ENCODE measurements at places on chromosomes 16 and 17.
A peak's percentile ranks its signal among the peaks of the same experiment; 100 is the strongest.

DNA sequence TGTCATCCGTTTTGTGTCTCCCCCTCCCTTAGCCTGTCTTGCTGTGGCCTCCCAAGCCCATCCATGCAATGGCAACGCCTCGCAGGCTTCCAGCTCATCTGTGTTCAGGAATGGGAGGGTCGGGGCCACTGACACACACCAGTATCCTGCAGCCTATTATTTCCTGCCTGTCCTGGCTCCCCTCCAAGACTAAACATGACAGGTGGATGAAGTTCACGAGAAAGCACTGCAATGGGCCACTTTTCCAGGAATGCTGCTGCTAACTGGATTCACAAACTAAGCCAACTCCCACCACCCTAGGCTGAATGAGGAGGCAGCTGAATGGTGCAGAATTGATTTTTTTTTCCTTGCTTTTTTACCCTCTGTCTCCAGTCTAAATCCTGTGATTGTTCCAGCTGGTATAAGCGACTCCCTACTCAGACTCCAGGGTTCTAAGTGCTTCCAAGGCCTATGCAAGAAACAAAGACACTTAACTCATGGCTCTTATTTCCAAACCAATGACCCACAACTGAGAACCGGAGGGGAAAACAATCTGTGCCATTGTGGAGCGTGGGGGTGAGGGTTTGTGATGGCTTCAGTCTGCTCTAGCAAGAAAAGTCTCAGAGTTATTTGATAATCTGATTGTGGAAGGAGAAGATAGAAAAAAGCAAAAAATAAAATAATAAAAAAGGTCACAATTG lies 23.3 kb downstream of the TMEM100 start:
- DNase-seq: no peak

- DNase-seq: no peak
These were observed 36.9 kb downstream of the CIBAR2 start for GRCh38 chr16:85075236-85075924.

DNA sequence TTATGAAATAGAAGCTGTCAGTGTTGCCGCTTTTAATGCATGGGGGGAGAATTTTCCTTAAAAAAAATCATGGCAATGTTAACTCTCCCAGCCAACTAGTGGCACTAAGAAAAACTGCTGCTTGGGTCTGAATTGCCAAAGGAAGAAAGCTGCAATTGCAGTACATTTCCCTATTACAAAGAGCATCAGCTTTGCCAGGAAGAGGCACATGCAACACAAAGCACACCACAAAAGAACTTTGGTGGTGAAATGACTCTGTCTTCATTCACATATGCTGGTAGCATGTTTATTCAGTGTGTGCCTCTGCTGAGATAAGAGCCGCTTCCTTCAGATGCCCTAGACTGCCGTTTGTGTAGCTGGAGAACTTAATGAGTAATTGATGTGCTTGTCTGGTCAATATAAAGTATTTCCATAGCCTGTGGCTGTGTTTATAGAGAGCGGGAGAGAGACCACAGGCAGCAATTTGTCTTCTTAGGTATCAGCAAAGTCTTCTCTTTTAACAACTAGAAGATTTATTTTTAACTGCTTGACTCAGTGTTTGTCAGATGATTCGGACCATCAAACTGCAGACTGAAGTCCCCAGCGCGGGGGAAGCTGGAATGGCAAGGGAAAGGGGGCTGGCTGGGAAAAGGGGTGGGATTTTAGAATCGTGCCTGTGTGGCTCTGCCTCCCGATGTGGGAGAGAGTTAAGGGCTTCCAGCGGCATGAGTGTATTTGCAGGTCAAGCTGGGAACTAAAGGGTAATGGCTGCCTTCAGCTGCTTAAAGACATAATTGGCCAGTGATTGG lies 115.1 kb downstream of the MRTFB start:
- peak; percentile 18 for DNase-seq

- DNase-seq: no peak
These were observed 155.7 kb upstream of the NOL11 start for GRCh38 chr17:67562005-67562404.

DNA sequence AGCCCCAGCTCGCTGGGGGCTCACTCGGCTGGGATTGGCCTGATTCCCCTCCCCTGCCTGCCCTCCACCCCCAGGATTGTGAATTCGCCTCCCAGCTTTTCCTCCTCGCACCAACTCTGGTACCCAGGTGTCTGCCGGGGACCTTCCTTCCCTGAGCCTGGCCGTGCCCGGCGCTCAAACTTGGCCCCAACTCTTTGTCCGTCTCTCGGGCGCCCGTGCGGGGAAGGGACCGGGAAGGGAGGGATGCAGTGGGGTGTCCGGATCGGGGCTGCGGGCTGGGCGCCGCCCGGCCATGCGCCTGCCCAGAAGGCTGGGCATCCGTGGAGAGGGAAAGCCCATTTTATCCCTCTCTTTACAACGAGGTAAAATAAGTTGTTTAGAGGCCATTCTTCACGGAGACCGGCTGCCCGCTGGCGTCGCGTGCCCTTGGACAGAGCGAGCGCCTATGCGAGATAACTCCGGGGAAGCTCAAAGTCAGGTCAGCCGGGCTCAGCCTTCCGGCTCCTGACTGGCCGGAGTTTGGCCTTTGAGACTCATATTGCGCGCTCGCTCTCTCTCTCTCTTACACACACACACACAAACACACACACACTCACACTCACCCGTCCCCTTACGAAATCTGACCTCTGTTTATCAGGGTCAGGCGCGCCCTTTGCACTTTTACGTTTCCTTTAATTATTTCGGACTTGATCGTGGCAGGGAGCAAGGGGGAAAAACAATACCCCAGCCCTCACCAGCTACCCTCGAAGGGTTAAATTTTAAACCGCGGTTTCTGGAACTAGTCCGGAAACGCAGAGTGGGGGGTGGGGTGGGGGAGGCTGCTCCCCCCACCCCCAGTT lies 774 bp upstream of the MAF start:
- peak; percentile 41 for DNase-seq

DNA sequence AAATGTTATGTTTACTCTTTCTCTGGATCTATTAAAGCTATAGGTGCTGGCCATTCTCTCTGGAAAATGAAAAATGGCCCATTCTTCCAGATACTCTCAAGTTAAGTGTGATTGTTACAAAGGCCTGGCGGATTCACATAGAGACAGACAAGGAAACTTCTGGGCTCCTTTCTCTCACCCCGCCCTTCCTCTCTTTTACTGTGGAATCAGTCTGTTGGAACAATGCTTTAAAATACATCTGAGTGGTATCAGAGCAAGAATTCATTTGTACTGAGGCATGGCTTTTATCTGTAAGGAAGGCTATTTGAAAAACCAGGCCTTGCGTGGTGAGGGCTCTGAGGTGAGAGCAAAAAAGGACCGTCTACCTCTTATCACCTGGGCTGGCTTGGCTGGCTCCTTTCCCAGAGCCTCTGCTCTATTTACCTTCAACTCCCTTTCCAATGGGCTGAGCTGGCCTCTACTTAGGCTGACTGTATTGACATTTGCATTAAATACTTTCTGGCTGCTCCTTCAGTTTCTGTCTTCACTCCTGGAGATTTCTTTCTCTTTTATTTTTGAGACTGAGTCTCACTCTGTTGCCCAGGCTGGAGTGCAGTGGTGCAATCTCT lies 274.0 kb downstream of the PHKB start:
- no peak for DNase-seq

- DNase-seq: no peak
These were observed 49.1 kb upstream of the SLC25A19 start for GRCh38 chr17:75338335-75338734.

GRCh38 chr17:39767147-39767546 lies 29.4 kb downstream of the GRB7 start:
- DNase-seq: no peak

DNA sequence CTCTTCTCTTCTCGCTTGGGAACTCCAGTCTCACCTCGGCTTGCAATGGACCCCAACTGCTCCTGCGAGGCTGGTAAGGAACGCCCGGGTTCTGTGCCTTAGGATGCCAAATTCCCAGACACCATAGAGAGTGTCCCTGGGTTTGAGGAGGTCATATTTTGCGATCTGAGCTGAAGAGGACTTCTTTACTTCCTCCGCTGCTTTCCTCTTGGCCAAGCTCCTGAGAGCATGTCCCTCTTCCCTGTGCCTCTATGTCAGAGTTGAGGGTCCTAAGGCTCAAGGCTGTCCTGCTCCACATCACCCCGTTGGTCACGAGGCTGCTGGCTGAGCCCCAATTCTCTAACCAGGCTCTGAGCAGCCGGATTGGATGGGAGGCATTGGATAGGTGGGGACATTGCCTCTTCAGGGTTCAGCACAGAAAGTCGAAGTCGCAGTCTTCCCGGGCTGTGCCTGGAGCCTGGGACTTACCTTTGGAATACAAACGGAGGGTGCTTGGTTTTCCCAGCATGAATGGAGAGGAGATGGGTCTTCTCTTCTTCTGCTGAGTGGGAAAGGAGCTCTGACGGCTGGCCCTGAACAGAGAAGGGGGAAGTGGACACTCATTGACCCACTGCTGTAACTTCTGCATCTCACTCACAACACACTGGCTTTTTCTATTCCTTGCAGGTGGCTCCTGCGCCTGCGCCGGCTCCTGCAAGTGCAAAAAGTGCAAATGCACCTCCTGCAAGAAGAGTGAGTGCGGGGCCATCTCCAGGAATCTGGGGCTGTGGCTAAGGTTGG lies 416 bp downstream of the MT1H start:
- no peak for DNase-seq

DNA sequence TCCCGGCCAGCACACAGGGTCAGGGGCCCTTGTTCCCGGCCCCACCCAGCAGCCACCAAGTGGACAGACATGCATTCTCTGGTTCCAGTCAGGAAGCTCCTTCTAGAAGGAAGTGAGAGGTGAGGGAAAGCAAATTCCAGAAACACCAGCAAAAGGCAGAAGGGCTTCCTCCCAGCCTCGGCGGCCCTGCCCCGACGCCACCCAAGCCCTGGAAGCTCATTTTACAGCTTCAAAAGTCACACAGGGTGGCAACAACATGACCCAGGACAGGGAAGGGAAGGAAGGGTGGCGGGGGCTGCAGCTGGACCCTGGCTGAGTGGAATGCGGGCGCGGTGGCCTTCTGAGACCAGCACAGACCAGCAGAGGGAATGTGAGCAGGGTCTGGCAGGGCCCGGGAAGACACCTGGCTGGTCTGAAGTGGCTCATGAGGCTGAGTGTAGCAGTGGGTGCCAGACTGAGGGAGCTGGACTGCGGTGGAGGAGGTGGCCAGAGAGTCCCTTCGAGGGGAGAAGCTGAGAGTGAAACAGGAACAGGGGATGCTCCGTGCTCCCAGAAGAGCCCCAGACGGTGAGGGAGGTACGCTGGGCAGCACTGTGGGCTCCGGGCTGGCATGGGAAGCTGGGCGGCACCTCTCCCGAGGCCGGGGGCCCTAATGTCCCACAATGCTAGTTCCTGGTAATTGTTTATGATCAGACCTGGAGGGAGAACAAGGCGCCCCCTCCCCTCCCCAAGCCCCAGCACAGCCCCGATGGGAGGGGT lies 1.9 kb upstream of the UNC13D start:
- DNase-seq: no peak

- DNase-seq: no peak
These were observed 24.3 kb downstream of the CDK12 start for GRCh38 chr17:39485555-39485954.

GRCh38 chr17:77568540-77568939 lies 390.0 kb upstream of the TNRC6C start:
- no peak for DNase-seq

DNA sequence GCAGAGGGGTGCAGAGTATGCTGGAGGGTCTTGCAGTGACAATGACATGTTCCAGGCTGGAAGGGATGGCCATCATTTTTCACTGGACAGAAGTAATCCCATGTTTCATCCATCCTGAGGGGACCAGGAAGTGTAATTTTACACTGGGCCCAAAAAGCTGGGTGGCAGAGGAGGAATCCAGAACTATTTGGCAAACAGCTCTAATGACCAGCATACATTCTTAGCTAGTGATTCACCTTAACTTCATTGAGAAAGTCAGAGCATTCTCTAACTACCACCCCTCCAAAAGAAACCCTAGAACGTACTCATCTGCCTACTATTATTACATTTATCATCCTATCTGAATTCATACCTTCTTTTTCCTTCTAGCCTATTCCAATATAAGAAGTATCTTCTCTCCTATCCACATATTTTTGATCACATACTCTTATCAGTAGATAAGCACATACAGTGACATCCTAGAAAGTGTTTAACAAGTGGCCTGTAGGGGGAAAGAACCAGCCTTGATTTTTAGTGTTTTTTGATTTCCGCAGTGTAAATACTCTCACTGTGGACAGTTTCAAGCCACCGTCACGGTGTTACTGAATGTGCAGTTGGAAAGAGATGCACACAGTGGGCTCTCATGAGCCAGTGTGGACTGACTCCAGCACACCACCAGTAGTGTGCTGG lies 118.1 kb downstream of the FTO start:
- no peak for DNase-seq

GRCh38 chr17:956905-957304 lies 22.7 kb downstream of the NXN start:
- no peak for DNase-seq

GRCh38 chr16:88478889-88479792 lies 26.1 kb downstream of the ZFPM1 start:
- DNase-seq: no peak

- DNase-seq: no peak
These were observed 138.3 kb downstream of the UTP18 start for GRCh38 chr17:51398687-51399086.

GRCh38 chr16:27400751-27401620 lies 988 bp upstream of the IL21R start:
- DNase-seq: no peak

DNA sequence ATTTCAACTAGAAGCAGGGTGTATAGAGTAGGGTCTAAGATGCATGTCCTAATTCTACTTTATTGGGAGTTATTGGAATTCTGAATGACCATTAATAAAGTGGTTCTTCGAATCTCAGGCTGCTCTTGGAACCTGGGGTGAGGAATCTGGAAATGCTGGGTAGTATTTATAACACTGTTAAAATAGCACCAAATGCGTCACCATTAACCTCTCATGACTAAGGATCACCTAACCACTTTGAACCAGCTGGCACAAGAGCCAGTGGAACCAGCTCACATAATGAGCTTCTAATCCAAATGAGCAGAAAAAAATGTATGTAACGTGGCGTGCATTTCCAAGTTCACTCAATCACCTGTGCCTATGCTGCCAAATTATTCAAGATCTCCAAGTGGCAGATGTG lies 281.7 kb downstream of the GRIN2A start:
- DNase-seq: no peak

GRCh38 chr17:80297996-80298560 lies 37.4 kb downstream of the RNF213 start:
- DNase-seq: no peak

GRCh38 chr17:35171834-35172233 lies 22.4 kb downstream of the SLC35G3 start:
- no peak for DNase-seq

- DNase-seq: no peak
These were observed 44.8 kb downstream of the ADCY7 start for GRCh38 chr16:50311134-50311528.

DNA sequence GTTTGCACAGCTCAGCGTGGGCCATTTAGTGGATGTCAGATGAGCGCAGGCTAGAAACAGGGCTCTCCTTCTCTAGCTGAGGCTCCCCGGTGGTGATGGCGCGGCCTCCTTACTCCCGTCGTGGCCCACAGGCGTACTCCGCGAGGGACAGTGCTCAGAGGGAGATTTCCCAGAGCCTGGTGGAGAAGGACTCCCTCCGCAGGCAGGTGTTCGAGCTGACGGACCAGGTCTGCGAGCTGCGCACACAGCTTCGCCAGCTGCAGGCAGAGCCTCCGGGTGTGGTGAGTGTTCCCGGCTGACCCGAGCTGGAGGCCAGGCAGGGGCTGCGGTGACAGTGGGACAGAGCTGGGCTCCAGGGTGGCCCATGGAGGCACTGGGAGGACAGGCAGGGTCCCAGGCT lies 21.4 kb downstream of the CARD14 start:
- no peak for DNase-seq

Data from activated CD4-positive, alpha-beta T cell treated with anti-CD3 and anti-CD28 coated beads for 48 hours (primary cell).